Regular cardiac myocyte (primary cell): ENCODE measurements at places on chromosomes 2 and 18. TPM values are rescaled to one million over a fixed set of nuclear protein-coding genes. Genes with fewer than 3 reads are reported as not detected.

CTLA4 gene
- under 0.01 and 1.7 TPM in 2 replicates for total RNA-seq

UNC80 gene
- total RNA-seq = not detected in 2 replicates

PRPF40A gene
- 115 and 131 TPM in 2 replicates for total RNA-seq

DSG4 gene
- not detected in 2 replicates for total RNA-seq

VAMP5 gene
- total RNA-seq = 35.8 and 68.6 TPM in 2 replicates

ATP6V1B1 gene
- 0.38 and 1.7 TPM in 2 replicates for total RNA-seq

RBKS gene
- total RNA-seq = 1.5 and 2.3 TPM in 2 replicates

ROCK2 gene
- 38.1 and 47.4 TPM in 2 replicates for total RNA-seq

CACNB4 gene
- 2.3 and 20.0 TPM in 2 replicates for total RNA-seq

ALPP gene
- not detected in 2 replicates for total RNA-seq

SLC40A1 gene
- 5.9 and 107 TPM in 2 replicates for total RNA-seq

PROKR1 gene
- not detected in 2 replicates for total RNA-seq

SLC8A1 gene
- 84.4 and 131 TPM in 2 replicates for total RNA-seq

DNPEP gene
- total RNA-seq = 50.0 and 61.2 TPM in 2 replicates

RIT2 gene
- total RNA-seq = not detected in 2 replicates

VWC2L gene
- total RNA-seq = not detected in 2 replicates

CROCC2 gene
- not detected in 2 replicates for total RNA-seq

ZNF385B gene
- total RNA-seq = not detected in 2 replicates

PTPRN gene
- 2.1 and 12.7 TPM in 2 replicates for total RNA-seq

PELI1 gene
- total RNA-seq = 16.1 and 18.6 TPM in 2 replicates

ADCYAP1 gene
- total RNA-seq = not detected in 2 replicates

GALR1 gene
- total RNA-seq = not detected in 2 replicates

NXPH2 gene
- 0.28 TPM in 1 of 2 replicates, not detected in the other for total RNA-seq

DSC1 gene
- total RNA-seq = under 0.01 TPM in 1 of 2 replicates, not detected in the other

PAX3 gene
- 0.28 TPM in 1 of 2 replicates, not detected in the other for total RNA-seq

SLC20A1 gene
- 84.6 and 377 TPM in 2 replicates for total RNA-seq

NT5C1B gene
- not detected in 2 replicates for total RNA-seq

ZBTB7C gene
- under 0.01 TPM in 1 of 2 replicates, not detected in the other for total RNA-seq

ADD2 gene
- 0.28 TPM in 1 of 2 replicates, not detected in the other for total RNA-seq

EVA1A gene
- total RNA-seq = 67.1 and 80.3 TPM in 2 replicates

LRRC30 gene
- total RNA-seq = not detected in 2 replicates

TSPYL6 gene
- total RNA-seq = not detected in 2 replicates

LBX2 gene
- total RNA-seq = 2.1 and 2.8 TPM in 2 replicates

ACMSD gene
- total RNA-seq = 0.28 TPM in 1 of 2 replicates, not detected in the other

ARHGAP25 gene
- 3.4 and 5.6 TPM in 2 replicates for total RNA-seq

PLEKHM3 gene
- 11.5 and 31.6 TPM in 2 replicates for total RNA-seq

KLHL14 gene
- total RNA-seq = under 0.01 TPM in 1 of 2 replicates, not detected in the other

EEF1B2 gene
- total RNA-seq = 528 and 823 TPM in 2 replicates

PPM1G gene
- total RNA-seq = 59.5 and 167 TPM in 2 replicates

TP53I3 gene
- total RNA-seq = 22.3 and 34.5 TPM in 2 replicates

IL1R1 gene
- total RNA-seq = 54.1 and 136 TPM in 2 replicates

EML4 gene
- total RNA-seq = 55.8 and 56.4 TPM in 2 replicates

POTEJ gene
- total RNA-seq = not detected in 2 replicates

TMEFF2 gene
- total RNA-seq = under 0.01 TPM in 2 replicates

CSRNP3 gene
- total RNA-seq = 1.2 and 3.9 TPM in 2 replicates

EVX2 gene
- not detected in 2 replicates for total RNA-seq

DYNAP gene
- not detected in 2 replicates for total RNA-seq

CD8B gene
- total RNA-seq = not detected in 2 replicates

NOSTRIN gene
- total RNA-seq = 0.19 and 1.4 TPM in 2 replicates

IL36B gene
- not detected in 2 replicates for total RNA-seq

TNS1 gene
- total RNA-seq = 90.3 and 273 TPM in 2 replicates

ASAP2 gene
- total RNA-seq = 44.5 and 59.2 TPM in 2 replicates

TMEM18 gene
- total RNA-seq = 16.3 and 21.1 TPM in 2 replicates

COLEC11 gene
- total RNA-seq = 1.2 and 6.2 TPM in 2 replicates

UGT1A8 gene
- total RNA-seq = not detected in 2 replicates

TXNDC2 gene
- not detected in 2 replicates for total RNA-seq

IKZF2 gene
- total RNA-seq = 7.9 and 9.4 TPM in 2 replicates

TUBB8B gene
- not detected in 2 replicates for total RNA-seq
